ENCODE measurements at places on chromosomes 4 and X.
A peak's percentile ranks its signal among the peaks of the same experiment; 100 is the strongest.

DNA sequence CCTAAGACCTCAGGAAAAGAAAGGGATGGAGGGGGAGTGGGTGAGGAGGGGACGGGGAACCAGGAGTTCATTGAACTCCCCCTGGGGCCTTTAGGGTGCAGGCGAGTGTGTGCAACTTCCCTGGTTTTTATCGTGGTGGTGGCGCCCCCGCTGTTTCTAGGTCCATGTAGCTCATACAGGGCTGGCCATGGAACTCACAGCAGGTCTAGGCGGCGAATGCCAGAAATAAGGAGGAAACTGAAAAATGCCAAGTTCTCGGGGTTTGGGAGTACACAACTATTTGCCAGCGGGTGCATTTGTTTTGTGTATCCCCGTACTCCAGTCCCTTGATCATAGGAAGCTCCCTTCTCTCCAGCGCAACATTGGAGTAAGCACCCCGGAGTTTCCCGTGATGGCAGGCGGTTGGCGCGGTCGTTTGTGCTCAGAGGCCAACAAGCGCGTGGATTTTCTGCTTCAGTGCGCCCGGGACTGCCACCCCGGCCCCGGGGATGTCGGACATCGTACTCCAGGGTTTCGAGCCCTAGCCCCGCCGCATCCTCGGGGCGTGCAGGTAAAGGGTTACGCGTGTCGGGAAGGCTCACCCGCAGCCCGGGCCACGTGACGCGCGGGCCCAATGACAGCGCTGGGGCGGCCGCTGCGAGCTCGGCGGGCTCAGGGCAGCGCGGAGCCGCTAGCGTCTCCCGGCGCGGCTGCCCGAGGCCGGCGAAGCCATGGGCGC is 208.9 kb downstream of the NWD2 start:
- DNase-seq: peak; percentile 37

GRCh38 chr4:54909961-54910360 is 215.4 kb downstream of the KDR start:
- no peak for DNase-seq

DNA sequence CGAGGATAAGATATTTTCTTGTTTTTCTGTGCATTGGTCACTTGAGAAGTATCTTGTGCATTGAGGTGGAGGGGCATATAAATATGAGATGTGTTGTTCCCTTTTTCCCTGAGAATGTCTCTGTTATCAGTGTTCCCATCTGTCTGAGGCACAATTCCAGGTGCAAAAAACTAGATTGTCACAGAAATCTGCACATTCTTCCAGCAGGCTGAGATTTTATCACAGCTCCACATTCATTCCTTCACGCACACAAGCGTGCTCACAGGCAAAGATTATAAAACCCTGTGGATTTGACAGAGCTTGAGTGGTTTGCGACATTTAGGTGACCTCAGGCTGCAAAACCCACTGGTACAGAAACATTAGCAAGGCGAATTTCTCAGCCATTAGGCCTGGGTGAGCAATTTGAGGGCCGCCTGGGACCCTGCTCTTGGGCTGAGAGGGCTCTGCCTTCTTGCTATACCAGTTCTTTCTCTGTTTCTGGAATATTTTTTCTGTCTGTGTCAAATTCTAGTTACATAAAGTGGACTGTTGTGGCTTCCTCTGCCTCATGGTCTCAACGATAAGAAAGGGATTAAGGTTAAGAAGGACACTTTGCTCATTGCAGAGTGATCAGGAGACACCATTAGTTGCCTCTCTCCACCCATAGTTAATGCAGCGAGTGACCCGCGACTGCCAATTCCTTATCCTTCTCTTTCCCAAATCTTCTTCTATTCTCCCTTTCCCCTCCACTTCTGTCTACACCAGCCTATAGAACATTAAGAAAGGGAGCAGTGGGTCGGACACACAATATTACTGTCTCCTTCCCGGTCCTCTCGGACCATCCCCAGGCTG is 86.7 kb upstream of the C1QTNF7 start:
- no peak for DNase-seq

DNA sequence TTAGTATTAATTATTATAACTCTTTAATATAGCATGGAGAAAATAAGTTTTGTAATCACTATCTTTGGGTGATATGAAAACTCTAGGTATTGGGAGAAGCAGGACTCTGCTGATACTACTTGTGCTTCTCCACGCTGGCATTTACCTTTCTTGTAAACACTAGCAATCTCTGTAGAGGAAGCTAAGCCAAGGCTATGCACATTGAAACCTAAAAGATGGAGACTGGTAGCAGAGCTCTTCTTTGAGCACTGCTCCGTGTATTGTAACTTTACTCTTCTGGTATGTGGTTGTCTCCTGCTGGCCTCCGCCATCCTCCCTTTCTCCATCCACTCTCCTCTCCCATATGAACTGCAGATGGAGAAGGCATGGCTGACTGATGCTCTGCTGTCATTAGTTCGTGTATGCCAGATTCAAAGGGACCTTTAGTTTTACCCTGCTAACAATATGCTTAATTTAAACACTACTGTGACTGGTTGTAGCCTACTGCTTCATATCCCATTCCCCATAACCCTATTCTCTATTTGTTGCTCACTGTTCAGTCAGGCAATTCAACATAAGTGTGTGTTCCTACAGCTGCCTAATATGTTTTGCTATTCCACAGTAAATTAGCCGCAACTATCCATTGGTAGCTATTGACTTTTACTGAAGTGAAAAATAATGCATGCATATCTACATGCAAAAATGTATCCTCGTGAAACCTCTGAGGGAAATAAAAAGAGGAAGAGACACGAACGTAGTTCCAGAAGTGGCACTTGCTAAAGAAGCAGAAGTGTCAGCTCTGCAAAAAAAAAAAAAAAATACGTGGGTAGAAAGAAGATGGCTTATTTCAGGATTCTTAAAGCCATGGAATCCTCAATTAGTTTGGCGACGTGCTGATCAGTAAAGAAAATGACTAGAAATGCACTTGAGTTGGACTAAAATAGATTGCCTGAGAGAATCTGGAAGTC is 55.6 kb upstream of the CCSER1 start:
- no peak for DNase-seq

GRCh38 chr4:98680806-98681205 is 22.4 kb upstream of the TSPAN5 start:
- DNase-seq: no peak

- no peak for DNase-seq
Observed at GRCh38 chrX:17009856-17010625, 63.6 kb downstream of the REPS2 start.

GRCh38 chr4:7864685-7865084 is 75.0 kb downstream of the AFAP1 start:
- DNase-seq: no peak

DNA sequence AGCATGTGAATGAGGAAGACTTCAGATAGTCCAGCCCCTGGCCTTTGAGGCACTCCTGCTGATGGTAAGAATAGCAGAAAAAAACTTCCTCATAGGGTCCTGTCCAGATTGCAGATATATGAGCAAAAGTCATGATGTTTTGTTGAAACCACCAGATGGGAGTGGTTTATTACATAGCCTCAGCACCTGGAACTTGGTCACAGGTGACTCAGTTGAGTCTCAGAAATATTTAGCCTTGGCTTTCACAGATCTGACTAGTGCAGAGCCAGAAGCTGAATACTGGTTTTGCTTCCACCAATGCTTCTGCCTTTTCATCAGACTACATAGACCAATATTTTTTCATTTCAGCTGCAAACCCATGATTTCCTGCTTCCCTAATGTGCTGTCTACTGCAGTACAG is 994.9 kb upstream of the SLIT2 start:
- no peak for DNase-seq

- no peak for DNase-seq
Observed at GRCh38 chr4:83625821-83626220, 89.9 kb downstream of the GPAT3 start.

- no peak for DNase-seq
Observed at GRCh38 chrX:46599051-46599560, 25.5 kb downstream of the CHST7 start.

GRCh38 chrX:39196192-39197102 is 395.2 kb downstream of the MID1IP1 start:
- peak; percentile 73 for DNase-seq

DNA sequence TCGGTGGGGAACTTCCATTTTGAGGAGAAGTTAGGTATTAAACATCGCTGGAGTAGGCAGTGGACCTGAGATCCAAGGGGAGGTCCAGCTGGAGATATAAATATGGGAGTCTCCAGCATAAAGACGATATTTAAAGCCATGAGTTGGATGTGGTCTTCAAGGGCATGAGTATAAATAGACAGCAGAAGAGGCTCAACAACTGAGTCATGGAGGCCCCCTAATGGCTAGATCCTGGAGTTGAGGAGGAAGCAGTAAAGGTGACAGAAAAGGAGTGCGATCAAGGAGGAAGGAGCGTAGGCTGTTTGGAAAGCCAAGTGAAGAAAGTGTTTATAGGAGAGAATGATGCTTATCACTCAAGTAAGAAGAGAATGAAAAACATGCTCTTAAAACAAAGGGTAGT is 18.1 kb upstream of the APBB2 start:
- DNase-seq: no peak

GRCh38 chr4:169337510-169337909 is 66.8 kb upstream of the SH3RF1 start:
- no peak for DNase-seq

DNA sequence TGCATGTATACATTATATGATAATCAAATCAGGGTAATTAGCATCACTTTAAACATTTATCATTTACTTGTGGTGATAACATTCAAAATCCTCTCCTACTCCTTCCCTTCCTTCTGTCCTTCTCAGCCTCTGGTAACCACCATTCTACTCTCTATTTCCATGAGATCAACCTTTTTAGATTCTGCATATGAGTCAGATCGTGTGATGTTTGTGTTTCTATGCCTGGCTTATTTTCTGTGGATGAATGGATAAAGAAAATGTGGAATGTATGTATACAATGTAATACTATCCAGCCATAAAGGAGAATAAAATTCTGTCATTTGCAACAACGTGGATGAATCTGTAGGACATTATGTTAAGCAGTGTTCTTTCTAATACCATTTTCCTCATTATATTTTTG is 123.9 kb downstream of the NAA11 start:
- DNase-seq: no peak

- no peak for DNase-seq
Observed at GRCh38 chr4:143326735-143327134, 9.9 kb upstream of the GAB1 start.

DNA sequence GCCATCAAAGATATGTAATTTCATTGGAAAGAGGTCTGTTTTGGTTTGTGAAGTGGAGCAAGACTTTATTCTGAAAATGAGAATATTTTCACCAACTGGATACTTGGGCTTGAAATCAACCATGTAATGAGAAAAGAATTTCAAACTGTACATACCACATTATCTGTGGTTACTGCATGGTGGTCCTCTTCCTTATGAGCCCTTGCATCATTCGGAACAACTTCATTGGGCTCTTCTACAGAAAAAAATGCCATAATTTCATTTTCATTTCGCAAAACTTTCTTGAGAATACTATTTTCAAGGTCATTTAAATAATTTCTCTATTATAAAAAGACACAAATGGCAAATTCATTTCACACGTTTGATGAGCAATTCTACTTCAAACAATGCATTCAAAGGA is 148.6 kb upstream of the RPS6KA6 start:
- no peak for DNase-seq

DNA sequence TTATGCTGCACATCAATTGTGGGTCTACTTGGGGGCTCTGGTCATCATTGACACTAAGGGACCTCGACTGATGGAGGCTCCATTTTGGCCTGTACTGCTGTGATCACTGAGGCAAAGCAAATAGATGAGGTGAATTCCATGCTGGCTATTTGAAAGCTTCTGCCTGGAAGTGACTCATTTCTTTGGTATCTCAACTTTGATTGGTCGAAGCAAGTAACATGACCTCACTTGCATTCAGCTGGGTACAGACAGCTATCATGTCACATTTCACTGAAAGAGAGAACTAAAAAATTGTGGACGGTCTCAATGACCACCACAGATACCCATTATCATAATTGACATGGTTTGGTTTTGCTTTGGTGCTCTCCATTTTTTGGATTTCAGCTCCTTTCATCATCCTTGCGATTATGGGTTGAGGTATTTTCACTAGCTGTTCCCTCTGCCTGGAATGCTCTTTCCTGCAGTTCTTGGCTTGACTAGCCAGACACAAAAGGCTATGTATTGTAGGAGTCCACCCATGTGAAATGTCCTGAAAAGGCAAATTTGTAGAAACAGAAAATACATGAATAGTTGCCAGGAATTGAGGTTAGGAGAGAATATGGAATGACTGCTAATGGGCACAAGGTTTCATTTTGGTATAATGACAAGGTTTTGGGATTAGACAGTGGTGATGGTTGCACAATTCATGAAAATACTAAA is 369.2 kb upstream of the LCORL start:
- DNase-seq: no peak

- no peak for DNase-seq
Observed at GRCh38 chr4:53161051-53161786, 204.6 kb downstream of the SCFD2 start.

GRCh38 chr4:21041708-21042107 is 341.4 kb downstream of the PACRGL start:
- DNase-seq: no peak

DNA sequence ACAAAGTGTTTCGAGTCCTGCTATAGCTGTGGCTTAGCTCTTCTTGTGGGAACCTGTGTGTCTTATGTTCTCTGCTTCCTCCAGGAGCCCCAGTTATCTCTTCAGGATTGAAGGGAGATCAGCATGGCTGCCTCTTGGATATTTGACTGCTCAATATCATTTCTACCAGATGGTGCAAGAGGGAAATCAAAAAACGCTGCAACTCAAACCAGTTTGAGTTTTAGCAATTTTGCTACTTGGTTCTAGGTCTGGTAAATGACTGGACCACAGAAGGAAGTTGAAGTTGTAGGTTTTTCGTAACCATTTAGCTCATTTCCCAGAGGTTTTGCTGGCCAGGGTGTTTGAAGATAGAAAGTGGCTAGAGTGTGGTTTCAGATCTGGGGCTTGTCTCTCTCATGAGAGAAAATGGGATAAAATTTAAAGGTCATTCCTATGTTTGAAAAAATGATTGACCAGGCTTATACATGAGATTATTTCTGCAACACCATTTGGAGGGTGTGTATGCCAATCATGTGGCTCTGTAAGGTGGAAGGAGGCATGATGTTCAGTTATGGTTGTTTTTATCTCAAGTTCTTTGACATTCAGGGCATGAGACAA is 210.4 kb downstream of the SPRY1 start:
- no peak for DNase-seq

DNA sequence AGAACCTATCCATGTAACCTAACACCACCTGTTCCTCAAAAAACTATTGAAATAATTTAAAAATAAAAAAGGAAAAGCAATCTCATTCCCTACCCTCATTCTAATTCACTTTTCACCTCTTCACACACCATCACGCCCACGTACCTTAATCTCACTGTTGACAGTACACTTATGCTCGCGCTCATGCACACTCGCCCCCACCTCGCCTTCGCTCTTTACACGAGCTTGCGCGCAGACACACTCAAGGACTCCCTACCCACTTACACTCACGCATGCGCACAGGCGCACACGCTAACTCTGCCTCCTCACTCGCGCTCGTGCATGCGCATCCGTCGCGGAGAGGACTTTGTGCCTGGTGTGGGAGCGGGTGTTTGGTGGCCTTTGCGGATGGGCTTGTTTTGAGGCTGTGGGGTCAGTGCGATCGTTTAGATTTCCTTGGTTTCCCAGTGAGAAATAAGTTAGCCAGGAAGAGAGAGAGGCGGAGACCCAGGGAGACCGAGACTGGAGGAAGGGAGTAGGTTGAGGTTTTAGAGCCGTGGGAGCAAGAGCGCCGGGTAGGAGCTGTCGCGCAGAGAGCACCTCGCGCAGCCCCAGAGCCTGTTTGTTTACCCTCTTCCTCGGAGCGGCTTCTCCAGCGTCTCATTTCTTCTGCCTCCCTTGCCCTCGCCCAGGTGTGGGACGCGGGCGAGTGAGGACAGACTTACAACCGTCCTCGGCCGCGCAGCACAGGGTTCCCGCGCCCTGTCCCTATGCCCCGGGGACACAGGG is 8.1 kb upstream of the GSX2 start:
- peak; percentile 53 for DNase-seq

- DNase-seq: peak; percentile 72
Observed at GRCh38 chrX:18938710-18939109, 45.2 kb downstream of the PHKA2 start.
